ENCODE measurements at places on chromosomes 4 and X.

DNA sequence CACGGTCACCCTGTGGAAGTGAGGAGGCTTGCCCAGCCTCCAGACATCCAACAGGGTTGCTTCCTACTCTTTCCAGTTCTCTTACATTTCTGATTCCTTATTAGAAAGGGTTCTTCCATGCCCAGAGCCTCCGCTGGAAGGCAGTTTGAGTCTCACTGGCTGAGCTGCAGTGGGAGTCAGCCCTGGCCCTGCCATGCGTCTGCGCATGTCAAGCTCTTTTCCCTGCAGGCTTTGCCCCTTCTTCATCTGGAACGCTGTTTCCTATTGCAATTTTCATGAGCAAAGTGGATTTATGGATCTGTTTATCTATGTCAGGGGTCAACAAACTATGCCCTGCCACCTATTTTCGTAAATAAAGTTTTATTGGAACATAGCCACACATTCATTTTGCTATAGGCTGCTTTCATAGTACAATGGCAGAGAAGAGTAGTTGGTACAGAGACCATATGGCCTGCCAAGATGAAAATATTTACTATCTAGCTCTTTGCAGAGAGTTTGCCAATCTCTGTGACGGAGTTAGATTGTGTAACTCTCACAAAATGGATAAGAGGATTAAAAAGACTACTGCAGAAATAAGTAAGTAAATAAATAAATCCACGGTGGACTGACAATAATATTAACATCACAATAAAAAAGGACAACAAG lies 3.9 kb upstream of the CHRNA9 start:
- no peak for DNase-seq

DNA sequence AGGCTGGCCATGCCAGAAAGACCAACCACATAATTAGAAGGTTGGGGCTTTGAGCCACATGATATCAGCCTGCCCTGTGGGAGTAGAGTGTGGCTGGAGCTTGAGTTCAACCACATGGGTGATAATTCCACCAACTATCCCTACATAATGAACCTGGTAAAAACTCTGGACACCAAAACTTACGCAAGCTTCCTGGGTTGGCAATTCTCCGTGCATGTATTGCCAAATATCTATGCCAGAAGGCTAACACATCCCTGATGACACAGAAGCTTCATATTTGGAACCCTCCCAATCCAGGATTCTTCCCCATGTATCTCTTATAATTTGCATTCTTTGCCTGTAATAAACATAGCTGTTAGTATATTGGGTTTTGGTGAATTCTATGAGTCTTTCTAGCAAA lies 68.2 kb downstream of the FUNDC1 start:
- no peak for DNase-seq

DNA sequence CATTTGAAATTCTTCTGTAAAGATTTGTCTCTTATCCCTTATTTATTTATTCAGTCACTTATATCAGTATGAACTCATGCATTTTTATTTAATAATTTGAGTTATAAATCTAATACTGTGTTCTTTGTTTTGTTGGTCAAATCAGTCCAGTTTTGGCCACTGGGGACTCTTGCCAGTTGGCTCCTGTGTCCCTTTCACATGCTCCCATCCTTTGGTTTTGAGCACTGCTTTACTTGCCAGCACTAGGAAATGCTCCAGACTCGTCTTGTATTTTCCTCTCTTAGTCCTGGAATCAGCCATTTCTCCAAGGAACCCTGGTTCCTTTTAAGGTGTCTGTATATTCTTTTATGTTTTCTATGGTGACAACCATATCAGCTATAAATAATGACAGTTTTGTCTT lies 28.1 kb downstream of the KANTR start:
- no peak for DNase-seq

GRCh38 chrX:120468071-120468470 lies 1.0 kb downstream of the LAMP2 start:
- no peak for DNase-seq

DNA sequence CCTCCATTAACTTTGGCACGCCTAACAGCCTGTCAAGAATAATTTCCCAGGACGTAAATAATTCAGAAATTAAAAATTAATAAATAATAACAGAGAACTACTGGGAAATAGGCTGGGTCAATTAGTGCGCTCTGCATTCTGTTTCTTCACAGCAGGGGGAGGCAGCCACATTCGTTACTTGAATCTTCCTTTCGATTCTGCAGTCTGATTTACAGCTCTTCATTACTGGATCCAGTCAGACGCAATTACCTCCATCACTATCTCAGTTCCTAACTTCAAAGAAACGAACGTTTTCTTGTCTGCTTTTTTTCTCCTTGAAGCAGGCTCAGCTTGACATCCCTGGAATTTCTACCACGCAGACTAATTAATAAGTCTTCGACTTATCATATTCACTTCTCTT lies 9.0 kb upstream of the RPL34 start:
- no peak for DNase-seq

GRCh38 chrX:79375340-79375739 lies 8.2 kb upstream of the ITM2A start:
- DNase-seq, result no peak

DNA sequence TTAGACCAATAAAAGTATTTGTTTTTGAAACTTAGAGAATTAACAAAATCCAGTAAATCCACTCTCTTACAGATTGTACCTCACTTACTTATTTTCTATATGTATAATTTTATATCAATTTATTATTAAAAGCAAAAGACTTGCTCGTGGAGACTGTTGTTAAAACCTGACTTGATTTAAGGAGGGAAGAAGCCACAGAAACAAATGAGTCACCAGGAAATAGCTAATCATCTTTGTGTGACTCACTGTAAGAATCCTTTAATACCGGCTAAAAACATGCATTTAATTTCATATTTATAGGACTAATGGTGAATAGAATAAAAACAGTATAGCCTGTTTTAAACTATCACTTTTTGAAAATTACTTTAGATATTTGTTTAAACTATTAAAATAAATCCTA lies 29.9 kb upstream of the UBE2NL start:
- DNase-seq, result no peak

DNA sequence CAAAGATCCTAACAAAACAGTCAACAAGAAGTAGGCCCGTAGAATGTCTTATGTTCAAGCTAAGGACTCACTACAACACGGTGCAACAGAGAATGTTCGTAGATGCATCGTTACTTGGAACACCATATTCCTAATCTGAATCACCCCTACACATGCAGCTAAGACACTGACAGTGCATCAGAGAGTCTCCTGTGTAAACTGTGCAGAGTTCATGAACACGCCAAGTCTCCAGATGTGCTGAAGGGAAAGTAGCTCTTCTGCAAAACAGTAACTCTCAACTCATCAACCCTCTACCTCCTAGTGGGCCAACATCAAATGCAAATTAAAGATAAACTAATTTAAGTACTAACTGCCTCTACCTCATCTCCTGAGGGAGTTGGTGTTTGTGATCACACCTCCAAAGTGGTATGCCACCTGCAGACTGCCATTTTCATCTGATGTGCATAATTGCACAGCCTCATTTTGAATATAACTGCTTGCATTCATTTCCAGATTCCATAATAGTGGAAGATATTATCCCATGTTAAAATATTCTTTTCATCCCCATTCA lies 73.5 kb downstream of the MOSPD2 start:
- no peak for DNase-seq

DNA sequence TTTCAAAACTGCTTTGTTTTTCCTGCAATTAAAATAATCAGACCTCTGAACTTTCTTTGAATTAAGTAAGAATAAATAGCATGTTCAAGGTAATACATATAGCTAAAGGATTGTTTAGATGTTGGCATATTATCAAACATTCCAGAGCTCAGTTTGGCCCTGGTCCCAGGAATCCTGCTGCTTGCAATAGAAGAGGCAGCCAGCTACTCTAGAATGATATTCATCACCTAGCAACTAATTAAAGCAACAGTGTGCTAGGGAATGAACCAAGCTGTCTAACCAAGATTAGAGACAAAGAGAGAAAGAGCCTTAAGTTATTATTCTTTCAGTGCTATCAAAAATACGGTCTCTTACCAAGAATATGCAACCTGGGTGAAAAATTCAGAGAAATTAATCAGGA lies 460.9 kb downstream of the GABRG1 start:
- DNase-seq, result no peak
